Kidney glomerular epithelial cell (primary cell): ENCODE measurements at places on chromosomes 6 and 20.

GRCh38 chr6:40778196-40778595, 191.0 kb upstream of the LRFN2 start:
- DNase-seq: peak; percentile 83

DNA sequence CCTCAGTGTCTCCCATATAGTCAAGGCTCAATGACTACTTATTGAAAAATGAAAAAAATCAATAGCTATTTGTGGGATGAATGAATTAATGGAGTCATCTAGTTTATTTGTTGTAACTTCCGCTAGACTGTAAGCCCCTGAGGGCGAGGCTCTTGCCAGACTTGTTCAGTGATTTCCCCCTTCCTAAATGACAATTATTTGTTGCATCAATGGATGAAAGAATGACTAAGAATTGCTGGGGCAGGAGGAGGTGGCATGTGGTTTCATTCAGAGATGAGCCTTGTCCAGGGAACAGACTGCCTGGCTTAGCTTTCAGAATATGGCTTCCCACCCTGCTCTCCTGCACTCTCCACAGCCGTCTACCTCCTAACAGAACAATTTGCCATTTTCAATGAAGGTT, 1.1 kb upstream of the PRELID3B start:
- no peak for DNase-seq

DNA sequence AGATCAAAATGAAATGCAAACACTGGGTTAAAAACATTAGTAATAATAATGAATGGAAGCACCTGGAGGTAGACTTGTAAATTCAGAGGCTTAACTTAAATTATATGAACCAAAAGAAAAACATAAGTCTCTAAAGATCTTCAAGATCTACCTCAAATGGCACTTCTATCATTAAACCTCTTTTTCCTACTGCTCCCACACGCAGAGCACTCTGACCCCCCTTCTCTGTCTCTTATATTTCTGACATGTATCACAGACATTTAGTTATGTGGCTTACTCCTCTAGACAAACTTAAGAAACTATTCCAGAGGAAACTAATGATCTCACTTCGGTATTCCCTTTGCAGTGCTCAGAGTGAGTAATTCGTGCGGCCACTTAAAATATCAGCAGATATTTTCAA, 1.1 kb downstream of the TBC1D32 start:
- DNase-seq: no peak

DNA sequence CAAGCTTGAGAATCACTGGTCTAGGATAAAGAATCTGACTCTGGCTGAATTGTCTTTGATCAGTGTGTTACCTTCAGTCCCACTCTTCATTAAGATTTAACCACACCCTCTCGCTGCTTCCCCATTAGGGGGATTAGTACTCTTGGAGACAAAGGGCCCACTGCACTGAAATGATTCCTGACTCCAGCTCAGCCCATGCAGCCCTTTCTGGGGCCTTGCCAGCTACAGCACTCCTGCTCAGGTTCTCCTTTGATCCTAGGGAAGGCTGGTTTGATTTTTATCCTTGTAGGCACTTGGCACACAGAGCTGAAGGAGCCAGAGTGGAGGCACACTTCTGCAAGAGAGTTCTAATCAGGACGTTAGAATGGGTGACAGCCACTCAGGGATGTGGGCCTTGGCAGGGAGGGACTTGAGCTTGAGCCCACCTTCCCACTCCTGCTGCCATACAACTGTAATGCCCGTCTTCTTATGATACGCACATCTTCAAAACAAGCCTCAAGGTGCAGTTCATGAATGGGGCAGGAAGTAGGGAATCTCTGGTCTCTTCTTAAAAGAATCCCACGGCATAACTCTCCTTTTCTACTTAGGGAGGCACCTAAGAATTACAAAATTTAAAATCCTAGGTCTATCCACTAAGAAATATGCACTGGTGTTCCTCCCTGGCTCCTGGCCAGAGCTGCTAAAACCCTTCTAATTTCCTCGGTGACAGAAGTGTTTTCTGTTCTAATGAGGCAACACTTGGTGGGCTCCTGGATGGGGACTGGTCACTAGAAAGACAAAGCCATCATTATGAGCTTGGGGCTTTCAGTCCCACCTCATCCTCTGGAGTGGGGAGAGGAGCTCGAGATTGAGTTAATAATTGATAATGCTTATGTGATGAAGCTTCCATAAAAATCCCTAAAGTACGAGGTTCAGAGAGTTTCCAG, 1.5 kb upstream of the SLA2 start:
- DNase-seq: no peak

GRCh38 chr6:33116417-33116816, 40.6 kb downstream of the HLA-DPB1 start:
- no peak for DNase-seq

- DNase-seq: no peak
Observed at GRCh38 chr6:107396211-107396610, 63.2 kb downstream of the PDSS2 start.

GRCh38 chr6:51648236-51648635, 439.2 kb downstream of the PKHD1 start:
- no peak for DNase-seq

DNA sequence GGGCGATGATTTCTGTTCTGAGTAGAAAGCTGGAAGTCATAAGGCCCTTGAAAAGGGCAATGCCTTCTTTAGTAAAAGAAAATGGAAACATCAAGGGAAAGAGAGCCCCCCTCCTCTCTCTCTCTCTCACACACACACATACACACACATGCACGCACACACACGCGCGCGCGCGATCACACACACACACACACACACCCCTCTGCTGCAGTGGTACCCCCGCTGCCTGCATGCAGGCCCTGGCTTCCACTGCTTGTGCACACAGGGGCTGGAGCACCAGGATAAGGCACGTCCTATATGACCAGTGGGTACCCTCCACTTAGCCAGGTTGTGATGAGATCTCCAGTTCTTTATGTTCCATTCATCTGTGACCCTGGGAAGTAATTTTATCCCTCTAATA, 300.9 kb downstream of the SLC35F1 start:
- no peak for DNase-seq

DNA sequence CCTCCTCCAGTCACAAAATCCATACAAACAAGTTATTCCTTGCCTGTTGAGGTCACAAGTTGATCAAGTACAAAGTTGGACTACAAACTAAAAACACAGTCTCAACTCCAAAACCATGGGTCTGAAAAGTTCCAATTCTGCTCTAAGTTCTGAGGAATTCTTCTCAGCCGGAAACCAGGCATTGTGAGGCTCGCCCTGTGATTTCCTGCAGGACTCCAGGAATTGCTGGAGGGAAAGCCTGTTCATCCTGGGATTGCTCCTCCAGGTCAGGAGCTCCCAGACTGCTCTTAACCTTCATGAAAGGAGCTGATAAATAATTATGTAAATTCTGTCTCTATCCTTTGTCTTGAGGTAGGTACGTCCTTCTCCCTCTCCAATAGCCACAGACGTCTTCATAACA, 8.5 kb downstream of the TRAM2 start:
- DNase-seq: no peak

DNA sequence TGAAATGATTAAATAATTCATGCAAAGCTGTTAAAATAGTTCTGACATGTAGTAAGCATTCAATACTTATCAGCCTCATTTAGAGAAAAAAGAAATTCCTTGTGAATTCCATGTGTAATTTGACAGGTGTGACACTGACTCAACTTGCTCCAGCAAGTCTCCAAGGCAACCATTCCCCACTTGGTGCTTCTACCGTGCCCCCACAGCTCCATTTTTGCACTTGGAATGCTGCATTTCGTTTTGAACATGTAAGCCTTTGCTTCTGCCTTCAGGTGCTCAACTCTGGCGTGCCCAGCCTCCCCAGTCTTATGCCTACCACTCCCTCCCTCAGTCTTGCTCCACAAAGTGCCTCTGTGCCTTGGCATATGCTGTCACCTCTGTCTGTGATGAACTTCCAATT, 760.6 kb upstream of the CHD6 start:
- DNase-seq: no peak

DNA sequence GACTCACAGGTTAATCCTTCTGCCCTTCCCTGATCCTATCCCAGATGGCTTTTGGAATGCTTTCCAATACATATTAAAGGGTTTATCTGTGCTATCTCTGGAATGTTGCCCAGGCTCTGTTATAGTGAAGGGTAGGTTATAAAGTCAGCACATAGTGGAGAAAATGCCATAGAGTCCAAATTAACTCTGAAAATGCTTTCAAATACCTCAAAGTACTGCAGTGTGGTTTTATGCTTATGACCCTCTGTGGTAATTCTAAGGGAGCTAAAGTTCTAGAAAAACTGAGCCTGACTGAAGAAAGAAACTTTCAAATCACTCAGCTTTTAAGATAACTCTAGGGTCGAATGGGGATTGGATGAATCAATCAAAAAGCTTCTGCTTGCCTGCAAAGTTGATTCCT, 159.8 kb downstream of the PLCB1 start:
- DNase-seq: no peak

DNA sequence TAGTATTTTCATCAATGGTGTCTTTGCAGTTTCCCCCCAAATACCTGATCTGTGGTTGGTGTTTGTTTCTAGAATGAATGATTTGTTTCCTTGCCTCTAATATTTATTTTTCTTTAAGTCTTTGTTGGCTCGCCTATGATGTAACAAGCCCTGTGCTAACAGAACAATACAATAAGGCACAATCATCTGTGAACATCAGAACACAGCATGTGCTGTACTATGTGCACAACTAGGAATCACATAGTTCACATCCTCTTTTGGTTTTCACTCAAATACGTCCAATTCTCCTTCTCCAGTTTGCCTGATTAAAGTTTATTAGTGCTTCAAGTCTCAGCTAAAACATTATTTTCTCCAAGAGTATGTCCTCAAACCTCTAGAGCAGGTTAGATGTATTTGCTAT, 613.1 kb downstream of the EPHA7 start:
- DNase-seq: no peak

- no peak for DNase-seq
Observed at GRCh38 chr6:83309344-83309743, 116.2 kb downstream of the RWDD2A start.

GRCh38 chr6:26571592-26572296, 25.0 kb upstream of the ABT1 start:
- DNase-seq: peak; percentile 95

GRCh38 chr6:27043244-27043643, 204.3 kb upstream of the PRSS16 start:
- DNase-seq: no peak
